ENCODE measurements at places on chromosomes 5 and 9.

GRCh38 chr5:133487093-133487492, 125.2 kb downstream of the FSTL4 start:
- no peak for DNase-seq

GRCh38 chr5:149301744-149302380, 30.2 kb downstream of the AFAP1L1 start:
- no peak for DNase-seq

DNA sequence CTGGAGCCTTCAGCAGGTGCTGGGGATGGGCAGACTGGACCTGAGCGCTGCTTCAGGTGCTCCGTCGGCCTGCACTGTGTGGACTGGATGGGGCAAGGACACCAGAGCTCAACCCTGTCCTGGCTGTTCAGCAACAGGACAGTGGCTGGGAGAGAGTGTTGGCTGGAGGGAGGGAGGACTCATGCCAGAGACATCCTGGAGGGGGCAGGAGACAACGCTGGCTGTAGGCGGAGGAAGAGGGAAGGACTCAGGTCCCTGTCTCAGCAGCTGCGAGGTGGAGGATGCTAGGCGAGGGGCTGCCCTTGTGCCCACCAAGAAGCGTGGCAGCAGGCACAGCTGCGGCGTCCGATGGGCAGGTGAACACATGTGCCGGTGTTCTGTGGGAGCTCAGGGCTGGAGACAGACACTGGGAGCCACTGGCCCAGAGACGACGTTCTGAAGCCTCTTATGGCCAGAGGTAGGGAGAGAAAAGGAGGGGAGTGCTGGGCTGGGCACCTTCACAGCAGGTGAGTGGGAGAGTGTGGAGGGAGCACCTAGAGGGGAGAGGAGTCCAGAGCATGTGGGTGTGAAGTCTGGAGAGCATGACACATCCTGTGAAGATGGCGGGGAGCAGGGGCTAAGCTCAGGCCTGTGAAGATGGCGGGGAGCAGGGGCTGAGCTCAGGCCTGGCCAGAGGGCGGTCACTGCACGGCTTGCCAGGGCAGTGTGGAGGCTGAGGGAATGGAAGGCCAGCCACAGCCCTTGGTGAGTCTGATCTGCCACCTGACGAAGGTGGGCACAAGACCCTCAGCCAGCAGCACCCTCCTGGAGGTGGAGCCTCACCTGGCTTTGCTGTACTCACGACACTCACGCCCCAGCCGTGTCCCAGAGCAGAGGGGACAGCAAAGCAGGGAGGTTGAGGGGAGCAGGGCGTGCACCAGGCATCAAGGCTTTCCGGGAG, 79.1 kb upstream of the FCN1 start:
- no peak for DNase-seq

GRCh38 chr5:57976506-57976905, 483.4 kb downstream of the PLK2 start:
- no peak for DNase-seq

GRCh38 chr9:130500340-130501180, 55.8 kb downstream of the ASS1 start:
- no peak for DNase-seq

- no peak for DNase-seq
These were observed 3.3 kb downstream of the LCN8 start for GRCh38 chr9:136754626-136755301.

GRCh38 chr5:134864707-134865106, 9.5 kb upstream of the TXNDC15 start:
- no peak for DNase-seq

DNA sequence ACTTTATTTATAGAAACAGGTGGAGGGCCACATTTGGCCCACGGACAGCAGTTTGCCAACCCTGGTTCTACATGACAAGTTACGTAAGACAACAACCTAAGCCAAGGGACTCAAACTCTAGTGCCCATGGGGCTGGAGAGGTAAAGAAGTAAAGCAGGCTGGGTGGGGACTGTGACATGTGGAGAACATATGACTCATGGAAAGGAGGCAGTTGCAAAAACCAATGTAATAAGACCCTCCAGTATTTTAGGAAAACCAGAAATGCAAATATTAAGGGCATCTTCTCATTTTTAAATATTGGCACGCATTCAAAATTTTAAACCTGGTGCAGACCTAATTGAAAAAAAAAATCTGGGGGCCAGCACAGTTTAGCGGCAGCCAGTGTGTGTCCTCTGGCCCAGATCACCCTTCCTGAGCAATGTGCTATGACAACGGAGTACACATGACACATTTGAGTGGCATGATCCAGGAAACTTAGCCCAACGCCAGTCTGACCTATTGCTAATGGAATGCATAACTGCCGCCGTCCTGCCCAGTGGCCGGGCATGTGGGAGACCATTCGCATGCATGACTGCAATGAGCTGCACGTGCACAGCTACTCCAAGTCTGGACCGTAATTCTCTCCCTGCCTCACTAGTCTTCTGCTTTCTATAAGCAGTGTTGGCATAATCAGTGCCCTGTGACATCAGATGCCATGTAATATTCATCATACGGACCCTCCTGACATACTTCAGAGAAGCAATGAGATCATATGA, 97.2 kb downstream of the SH3TC2 start:
- DNase-seq, result no peak

DNA sequence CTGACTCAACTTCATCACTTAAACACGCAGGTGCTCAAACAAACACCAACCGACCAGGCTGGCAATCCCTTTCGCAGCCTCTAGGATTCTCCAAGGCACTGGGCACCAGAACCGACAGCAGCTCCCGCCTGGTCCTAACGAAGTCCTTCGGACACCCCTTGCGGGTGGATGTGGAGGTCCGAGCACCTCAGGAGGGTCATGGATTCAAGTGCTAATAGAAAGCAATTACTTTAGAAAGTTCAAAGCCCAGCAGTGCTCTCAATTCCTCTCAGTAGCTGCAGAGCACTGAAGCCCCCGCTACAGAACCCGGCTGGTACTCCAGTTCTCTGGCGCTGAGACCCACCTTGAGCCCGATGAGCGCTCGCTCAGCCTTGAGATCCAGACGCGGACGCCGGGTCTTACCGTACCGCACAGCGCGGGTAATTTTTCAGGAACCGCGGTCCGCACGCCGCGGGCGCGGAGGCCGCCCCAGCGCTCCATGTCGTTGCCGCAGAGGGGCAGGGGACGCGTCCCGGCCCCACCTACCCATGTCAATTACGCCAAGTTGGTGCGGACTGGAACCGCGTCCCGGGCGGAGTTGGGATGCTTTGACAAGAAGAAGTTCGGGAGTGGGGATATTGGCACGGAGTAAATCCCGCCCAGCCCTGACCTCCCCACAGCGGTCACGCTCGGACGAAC, 638 bp downstream of the MARCHF3 start:
- DNase-seq, result peak; percentile 43

GRCh38 chr5:54325610-54326311, 15.4 kb upstream of the ARL15 start:
- no peak for DNase-seq

DNA sequence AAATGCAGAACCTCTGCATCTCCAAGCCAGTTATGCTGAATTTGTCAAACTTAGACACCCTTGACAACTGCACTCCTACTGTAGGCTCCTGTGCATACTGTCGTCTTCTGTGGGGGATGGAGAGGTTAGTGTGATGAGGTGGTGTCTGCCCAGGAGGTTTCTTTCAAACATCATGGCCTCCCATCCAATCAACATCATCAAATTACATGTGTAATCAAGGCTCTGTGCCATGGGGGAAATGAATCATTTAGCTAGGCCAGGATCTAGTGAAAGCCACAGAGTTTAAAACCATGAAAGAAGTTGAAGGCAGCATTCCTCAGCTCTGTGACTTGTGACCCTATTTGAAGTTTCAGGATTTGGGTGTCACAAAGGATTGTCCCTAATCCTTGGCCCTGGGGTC, 240.6 kb downstream of the MARCHF11 start:
- no peak for DNase-seq

DNA sequence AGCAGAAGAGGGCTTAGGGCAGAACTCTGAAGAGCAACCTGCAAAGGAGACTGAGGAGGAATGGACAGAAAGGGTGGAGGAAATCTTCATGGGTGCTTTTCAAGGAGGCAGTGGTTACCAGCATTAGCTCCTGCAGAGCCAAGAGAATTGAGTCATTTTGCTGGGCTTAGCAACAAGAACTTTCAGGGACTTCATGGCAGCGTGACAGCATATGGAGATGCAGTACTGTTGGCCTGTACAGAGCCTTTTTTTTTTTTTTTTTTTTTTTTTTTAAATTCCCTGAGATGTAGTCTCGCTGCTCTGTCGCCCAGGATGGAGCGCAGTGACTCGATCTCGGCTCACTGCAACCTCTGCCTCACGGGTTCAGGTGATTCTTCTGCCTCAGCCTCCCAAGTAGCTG, 296.0 kb upstream of the DMRT1 start:
- no peak for DNase-seq

- DNase-seq, result no peak
These were observed 18.3 kb upstream of the CKMT2 start for GRCh38 chr5:81214848-81215247.

GRCh38 chr5:153584126-153584959, 93.9 kb downstream of the GRIA1 start:
- DNase-seq, result no peak

GRCh38 chr9:128003966-128004604, 23.3 kb upstream of the EEIG1 start:
- no peak for DNase-seq

GRCh38 chr5:149170299-149170698, 29.0 kb downstream of the ABLIM3 start:
- DNase-seq, result no peak

- no peak for DNase-seq
These were observed 5.3 kb upstream of the PLPP1 start for GRCh38 chr5:55540024-55540423.

GRCh38 chr5:131279204-131279603, 15.4 kb downstream of the CDC42SE2 start:
- DNase-seq, result no peak

GRCh38 chr5:167245868-167246267, 1045.6 kb upstream of the WWC1 start:
- no peak for DNase-seq

GRCh38 chr9:133610845-133611244, 1.7 kb upstream of the FAM163B start:
- no peak for DNase-seq

DNA sequence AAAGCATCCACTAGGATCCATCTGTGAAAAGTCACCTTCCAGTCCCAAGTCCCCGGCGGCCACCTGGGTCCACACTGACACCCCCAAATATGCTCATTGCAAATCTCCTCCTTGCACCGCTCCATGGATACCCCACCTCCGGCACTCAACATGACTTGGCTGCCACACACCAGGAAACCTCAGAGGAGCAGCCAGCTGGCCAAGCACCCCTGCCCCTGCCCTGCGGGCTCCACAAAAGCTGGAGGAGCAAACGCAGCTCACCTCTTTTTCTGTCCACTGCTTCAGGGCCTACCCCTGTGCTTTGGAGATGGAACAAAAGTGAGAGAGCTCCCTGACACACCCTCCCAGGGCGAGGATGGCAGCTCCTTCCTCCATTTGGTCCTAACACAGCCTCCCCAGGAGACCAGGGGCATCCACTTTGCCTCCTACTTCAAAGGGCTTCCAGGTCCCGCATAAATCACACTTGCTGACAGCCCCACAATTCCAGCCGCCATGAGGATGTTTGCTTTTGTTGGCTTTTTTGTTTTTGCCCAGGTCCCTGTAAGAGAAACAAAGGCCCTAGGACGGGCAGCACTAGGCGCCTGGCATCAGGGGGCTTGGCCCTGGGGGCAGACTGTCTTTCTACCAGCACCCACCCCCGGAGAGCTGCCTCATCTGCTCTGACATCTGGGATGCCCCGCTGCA, 14.8 kb downstream of the ROR2 start:
- DNase-seq, result no peak

DNA sequence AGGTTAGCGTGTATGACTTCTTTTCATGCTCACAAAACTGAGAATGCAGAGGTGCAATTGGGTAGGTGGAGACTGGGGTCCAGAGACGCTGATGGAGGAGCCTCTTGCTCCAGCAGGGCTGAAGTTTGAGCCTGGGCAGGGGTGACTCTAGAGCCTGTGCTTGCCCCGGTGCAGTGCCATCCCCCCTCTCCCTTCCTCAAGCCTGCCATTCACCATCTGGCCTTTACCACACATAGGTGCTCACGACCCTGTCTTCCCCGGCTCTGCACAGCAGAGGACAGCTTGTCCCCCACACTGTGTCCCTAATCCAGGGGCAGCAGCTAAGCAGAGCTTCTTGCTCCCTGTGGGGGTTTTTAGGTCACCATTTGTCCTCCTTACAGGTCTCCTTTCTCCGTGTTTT, 86.5 kb downstream of the DAP start:
- no peak for DNase-seq

DNA sequence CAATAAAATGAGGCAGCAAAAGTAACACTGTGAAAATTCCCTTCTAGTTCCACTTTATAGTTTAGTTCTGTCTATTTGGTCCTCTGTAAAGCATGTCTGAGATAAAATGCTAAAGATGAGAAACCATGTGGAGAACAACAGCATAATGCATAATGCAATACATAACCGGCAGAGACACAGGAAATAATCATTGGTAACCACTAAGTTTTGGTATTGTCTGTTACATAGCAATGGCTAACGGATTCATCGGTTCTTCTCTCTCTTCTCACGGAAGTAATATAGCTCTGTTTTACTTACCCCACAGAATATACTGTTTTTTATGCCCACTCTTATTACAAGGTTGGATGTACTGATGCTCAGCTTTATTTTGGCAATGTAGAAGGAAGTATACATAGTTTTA, 158.9 kb downstream of the FAM174A start:
- no peak for DNase-seq

DNA sequence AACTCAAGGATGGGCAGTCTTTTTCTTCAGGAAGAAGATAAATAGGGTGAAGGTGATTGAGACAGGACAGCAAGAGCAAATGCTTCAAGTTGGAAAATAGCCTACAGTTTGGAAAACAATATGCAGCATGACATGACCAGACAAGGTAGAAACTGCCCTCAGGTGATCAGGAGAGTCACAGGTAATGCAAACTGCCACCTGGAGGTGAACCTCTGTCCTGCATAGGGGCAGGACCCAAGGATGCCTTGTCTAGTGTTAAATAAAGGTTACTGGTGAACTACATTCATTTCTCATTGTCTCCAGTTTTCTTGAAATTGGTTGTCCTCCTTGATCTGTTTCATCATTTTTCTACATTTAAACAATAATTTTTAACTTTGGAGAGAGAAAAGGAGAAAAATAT, 232.1 kb downstream of the SEMA5A start:
- DNase-seq, result no peak

GRCh38 chr5:542319-543311, 18.4 kb upstream of the SLC9A3 start:
- DNase-seq, result no peak

GRCh38 chr5:27171761-27172261, 133.4 kb upstream of the CDH9 start:
- no peak for DNase-seq
